ENCODE measurements at places on chromosomes 1 and 21.

DNA sequence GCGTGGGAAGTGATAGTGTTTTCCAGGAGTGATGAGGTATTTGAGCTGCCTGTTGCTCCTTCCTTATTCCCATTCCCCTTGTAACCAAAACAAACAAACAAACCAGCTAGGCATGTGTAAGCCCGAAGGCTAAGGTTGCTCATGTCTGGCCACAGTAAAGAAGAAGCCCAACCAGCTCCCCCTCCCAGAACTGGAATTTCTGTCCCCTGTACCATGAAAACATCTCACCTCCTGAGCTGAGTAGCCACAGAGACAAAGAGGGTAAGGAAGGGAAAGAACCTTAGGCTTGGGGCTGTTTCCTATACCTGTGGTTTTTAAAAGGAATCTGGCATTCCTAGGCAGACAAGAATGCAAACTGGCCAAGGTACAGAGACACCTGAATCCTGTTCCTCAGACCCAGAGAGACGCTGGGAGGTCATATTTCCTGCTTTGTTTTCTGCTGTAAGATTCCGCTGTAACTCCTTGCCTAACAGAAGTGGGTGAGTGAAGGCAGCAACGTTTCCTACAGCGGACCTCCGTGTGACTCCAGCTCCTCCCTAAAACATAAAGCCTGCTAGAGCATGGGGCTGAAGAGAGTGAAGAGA, 41.7 kb upstream of the RAB4A start:
- DNase-seq = no peak

GRCh38 chr1:228305721-228306152, 97.9 kb downstream of the OBSCN start:
- DNase-seq = no peak

GRCh38 chr1:172670316-172670715, 11.4 kb downstream of the FASLG start:
- no peak for DNase-seq

- no peak for DNase-seq
Measured at GRCh38 chr1:241817956-241818612, 29.9 kb upstream of the EXO1 start.

- DNase-seq = no peak
Measured at GRCh38 chr1:64875101-64875500, 91.2 kb downstream of the JAK1 start.

- no peak for DNase-seq
Measured at GRCh38 chr1:53295295-53295694, 32.6 kb downstream of the LRP8 start.

DNA sequence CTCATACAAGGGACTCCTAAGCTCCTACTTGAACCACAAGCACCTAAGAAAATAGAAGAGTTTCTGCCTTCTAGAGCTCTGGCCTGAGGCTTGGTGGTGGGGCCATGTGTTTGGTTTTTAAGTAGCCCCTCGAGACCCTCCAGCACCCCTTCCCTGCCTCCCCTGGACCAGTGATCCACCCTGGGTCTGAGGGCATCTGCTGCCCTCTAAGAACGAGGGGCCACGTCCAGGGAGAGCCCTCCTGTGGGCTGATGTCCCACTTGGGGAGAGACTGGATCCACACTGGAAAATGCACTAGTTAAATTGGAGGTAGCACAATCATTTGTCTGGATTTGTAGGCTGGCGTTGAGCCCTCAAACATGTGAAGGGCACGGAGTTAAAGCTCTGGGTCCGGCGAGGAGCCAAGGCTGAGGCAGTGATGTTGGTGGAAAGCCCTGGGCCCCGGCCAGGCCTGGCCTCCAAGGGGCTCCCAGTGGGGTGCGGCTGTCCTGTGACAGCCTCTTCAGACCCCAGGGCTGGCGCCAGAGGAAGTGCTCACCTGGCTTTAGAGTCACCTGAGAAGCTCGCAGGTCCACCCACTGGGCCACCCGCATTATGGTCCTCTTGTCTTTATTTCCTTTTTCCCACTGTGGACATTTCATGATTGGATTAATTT, 65.2 kb downstream of the SLC37A1 start:
- no peak for DNase-seq

DNA sequence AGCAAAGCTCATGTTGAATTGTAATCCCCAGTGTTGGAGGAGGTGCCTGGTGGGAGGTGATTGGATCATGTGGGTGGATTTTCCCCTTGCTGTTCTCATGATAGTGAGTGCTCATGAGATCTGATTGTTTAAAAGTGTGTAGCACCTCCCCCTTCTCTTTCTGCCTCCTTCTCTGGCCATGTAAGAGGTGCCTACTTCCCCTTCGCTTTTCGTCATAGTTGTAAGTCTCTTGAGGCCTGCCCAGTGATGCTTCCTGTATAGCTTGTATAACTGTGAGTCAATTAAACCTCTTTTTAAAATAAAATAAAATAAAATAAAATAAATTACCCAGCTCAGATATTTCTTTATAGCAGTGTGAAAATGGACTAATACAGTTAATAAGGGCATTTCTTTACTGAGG, 1025.7 kb downstream of the PLA2G4A start:
- no peak for DNase-seq

Data from hematopoietic multipotent progenitor cell (in vitro differentiated cells).